Foreskin keratinocyte (primary cell): ENCODE measurements at places on chromosomes 1 and 21. TPM values are rescaled to one million over a fixed set of nuclear protein-coding genes. Genes with fewer than 3 reads are reported as not detected.

The PRKAA2 gene
- total RNA-seq: 0.18 and 0.20 TPM in 2 replicates

The DISP3 gene
- 0.07 TPM in 1 of 2 replicates, not detected in the other for total RNA-seq

DNA sequence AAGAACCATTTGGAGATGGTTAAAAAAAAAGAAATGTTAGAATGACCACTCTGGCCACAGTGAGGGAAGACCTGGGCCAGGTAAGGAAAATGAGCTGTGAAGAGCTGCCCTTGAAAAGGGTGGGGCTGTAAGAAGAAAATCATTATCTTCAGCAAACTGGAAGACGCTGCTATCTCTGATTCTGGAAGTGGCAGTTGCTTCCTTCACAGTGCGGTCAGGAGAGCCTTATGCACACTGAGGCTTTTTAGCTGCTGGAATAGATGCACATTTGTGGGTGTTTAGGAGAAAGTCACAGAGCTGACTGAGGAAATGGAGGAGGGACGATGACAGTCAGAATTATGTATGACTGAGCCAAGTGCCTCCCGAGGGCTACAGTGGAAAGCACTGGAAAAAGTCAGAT lies 91.6 kb downstream of the TBX19 start:
- DNase-seq: no peak

DNA sequence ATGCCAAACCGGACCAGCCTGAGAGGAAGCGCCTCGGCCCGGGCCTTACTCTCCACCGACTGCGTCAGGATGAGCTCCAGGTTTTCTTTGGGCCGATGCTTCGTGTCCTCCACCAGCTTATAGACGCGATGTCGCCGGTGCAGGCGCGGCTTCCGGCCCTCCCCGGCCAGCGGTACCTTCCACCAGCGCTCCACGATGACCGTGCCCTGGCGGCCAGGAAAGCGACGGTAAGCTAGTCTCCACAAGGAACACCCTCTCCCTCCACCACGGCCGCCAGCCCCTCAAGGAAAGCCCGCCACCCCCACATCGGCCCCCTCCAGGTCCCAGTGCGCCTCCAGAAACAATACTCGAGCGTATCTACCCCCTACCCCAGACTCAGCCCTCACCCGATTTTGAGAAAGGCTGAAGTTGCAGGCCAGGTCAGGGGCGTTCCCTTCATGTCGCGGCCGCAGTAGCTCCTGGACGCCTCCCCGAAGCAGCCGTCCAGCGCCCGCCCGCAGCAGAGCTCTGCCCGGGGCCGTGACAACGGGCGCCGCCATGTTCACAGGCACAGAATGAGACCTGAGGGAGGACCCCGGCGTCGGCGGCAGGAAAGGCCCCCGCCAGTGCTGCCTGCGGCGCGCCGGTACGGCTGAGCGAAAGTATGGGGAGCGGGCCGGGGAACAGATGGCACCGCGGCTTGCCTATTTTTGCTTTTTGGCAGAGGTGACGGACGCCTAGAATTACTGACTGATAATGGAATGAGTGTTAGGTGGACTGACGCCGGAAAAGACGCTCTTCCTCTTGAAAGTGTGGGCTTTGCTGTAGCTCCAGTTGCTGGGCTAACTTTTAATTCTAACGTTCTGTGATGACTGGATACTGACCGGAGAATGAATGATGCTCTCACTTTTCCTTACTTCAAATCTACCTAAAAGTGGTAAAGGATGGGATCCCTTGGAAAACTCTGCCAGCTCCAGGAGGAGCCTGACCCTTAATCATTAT lies at the start of gene MRPL9:
Gene MRPL9 (minus strand): TSS at position 556 of the 981 bp plus-strand sequence. CDS start 17 bp downstream, at position 539.
- DNase-seq: peak; percentile 70

DNA sequence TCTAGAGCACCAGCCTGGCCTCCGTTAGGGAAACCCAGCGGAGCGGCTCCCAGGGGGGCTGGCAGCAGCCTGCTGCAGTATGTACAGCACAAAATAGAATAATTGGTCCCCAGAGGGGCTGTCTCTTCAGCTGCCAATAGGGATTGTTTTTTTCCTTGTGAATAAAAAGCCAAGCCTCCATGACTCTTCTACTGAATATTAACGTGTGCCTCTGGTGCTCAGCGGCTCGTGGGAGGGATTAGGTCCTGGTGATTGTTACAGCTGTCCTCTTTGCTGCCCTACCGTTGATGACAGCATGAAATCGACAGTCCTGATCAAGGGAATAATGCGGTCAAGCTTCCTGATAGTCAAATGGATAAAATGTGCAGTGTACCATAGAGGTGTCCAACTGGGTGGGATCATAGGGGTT lies 190.7 kb upstream of the RUNX1 start:
- no peak for DNase-seq

DNA sequence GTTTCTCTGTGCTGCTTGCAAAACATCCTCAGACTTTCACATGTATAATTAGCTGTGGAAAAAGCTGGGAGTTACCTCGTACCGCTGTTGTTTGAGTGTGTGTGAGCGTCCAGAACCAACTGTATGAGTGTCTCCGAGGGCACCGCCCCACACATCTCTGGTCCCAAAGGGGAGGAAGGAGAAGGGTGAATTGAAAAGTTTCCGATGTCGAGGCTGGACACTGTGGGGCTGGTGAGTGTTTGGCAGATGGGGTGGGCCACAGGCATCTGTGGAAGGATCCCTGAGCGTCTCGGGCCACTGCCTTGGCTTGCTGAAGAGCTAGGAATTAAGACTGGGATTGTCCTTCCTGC lies 1.2 kb downstream of the ATP2B4 start:
- no peak for DNase-seq
